Stimulated activated CD8-positive, alpha-beta memory T cell treated with anti-CD3 and anti-CD28 coated beads, Interleukin-7, amount 100 ng/mL, for 48 hours (primary cell): ENCODE measurements at places on chromosomes 16 and 17.

DNA sequence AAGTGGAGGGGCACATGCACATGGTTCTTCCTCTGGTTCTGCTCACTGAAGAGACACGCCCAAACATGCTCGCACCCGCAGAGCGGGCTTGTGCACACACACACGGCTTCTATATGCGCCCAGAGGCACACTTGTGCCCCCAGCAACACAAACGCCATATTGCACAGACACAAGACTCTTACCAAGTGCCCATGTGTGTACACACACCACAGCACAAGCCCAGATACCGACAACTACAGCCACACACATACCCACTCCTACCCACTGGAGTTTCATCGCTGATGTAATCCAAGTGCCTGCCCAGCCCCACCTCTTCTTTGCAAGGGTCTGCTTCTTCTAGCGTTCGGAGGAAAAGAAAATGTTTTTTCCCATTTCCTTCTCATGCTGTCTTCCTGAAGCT, 6.5 kb upstream of the PRR29 start:
- DNase-seq = no peak

GRCh38 chr17:34584805-34585416, 5.5 kb downstream of the TMEM132E start:
- DNase-seq = no peak

DNA sequence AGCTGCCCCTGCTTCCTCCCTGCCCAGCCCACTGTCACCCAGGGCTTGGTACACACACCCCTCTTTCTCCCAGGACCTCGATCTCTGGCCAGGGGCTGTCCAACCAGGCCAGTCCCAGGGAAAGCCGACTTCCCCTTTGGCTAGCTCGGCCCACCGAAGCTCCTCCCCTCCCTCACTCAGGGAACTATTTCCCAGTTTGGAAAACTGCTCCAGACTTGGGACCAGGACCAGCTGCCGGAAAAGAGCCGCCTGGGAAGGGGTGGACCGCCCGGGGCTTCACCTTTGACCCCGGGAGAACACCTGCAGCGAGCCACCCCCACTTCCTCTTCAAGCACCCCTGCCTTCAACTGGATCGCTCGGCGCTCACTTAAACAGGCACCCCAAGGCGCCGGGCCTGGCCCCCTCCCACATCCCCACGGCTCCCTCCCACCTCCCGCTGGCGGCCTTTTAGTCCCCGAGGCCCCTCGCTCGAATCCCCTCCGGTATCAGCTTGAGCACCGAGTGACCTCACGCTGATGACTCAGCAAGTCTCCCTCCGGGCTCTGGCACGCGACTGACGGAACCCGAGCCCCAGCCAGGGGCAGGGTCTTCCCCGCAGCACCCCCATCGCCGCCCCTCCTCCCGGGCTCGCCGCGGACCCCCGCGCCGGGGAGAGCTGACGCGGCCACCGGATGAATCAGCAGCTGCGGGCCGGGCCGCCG, 934 bp downstream of the MAFG start:
- DNase-seq = no peak

DNA sequence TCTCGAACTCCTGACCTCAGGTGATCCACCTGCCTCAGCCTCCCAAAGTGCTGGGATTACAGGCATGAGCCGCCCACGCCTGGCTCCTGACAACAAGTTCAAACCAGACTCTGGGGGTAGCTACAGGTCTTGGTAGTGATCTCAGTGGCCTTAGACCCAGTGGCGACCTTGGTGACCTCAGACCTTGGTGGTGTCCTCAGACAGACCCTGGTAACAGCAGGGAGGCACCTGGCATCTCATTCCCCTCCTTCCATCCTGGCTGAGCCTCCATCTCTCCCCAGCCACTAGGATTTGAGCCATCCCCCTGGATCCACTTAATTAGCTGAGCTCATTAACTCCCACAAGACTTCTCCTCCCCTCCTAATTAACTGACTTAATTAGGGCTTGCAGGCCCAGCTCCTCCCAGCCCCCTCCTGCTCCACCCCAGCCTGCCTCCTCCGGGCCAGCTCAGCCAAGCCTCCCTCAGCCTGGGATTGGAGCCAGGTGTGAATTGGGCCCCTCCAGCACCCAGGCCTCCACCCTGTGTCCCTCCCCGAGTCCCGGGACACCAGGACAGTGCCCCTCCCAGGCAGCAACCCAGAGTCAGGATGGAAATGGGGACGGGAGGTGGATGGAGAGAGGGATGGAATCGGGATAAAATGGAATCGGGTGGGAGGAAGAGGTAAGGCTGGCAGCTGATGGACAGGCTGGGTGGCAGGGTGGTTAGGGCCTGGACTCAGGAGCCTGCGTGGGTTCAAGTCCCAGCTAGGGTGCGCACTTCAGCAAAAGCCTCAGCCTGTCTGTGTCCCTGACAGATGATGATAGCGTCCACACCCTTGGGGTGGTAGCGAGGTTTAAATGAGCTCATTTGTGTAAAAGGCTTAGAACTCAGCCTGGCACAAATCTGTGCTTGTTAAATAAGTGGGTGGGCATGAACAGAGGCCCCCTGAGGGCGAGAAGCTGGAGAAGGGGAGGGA, 11.2 kb upstream of the SBK1 start:
- no peak for DNase-seq

- DNase-seq = peak; percentile 21
Observed at GRCh38 chr16:48317614-48318315, 67.4 kb downstream of the SIAH1 start.
